ENCODE measurements at places on chromosomes 1 and 21.

- no peak for DNase-seq
These were observed 6.5 kb downstream of the CCSAP start for GRCh38 chr1:229336345-229336744.

DNA sequence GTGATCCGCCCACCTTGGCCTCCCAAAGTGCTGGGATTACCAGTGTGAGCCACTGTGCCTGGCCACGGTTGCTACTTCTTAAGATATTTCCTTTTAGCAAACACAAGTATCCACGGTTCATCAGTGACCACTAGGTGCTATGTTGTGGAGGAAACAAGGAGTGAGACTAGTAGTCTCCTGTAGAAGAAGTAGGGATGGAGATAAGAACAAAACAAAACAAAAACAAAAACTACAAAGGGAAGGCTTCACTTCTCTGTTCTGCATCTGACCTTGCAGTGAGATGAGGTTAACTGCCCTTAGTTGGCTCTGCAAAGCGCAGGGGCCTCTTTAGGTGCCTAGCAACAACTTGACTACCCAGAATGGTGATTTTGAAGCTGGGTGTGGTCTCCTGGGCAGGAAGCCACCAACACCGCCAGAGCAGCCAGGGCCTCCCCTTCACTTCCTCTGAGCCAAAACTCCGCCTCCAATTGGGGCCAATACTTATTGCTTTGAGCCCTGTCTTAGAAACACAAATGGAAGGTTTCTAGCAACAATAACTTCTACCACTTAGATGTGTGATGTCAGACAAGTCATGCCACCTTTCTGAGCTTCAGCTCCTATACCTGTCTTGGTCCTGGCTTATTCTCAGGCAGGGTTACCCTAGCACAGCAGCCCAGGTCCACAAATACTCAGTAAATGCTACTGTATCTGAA lies 12.8 kb upstream of the CDC42 start:
- DNase-seq, result peak; percentile 47

GRCh38 chr1:57874418-57874877 lies 450.6 kb upstream of the DAB1 start:
- DNase-seq, result no peak

DNA sequence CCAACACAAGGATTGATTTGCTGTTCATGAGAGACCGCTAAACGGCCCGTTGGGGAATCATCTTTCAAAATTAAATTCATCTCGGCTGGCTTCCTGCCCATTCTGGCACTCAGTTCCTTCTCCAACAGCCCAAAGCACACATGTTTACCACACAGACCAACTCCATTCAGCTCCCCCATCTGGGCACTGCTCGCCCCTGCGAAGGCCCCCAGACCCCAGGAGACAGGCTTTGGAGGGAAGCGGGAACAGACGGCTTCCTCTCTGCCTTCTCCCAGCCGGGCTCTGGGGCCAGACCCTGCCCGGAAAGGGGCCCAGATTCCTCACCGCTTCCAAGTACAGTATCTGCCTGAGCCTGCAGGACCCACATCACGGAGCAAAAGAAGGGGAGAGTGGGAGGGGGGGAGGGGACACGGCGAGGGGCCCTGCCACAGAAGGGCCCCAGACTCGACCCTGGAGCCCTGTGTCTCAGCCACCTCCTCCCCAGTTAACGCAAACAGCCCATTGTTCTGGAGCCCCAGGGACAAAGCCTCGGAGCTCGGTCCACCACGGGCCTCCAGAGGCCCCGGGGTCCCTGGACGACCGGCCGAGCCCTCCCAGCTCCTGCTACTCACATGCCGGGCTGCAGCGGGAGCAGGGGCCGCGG lies 660 bp downstream of the MEGF6 start:
- no peak for DNase-seq

DNA sequence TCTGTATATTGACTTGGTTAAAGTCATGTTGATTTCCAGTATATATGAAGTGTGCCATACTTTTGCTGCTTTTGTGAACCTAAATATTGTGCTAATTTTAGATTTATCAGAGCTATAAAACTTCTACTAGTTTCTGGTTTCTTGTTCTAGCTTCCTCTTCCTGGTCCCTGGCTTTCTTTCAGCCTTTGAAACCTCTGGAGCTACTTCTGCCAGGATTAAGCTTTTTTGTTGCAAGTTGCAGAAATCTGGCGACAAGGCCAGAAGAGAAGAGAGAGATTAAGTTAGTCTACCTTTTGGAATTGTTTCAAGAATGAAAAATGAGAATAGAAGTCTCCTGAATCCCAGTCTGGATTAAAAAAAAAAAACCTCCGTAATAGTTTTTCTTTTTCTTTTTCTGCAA lies 13.5 kb downstream of the RNF2 start:
- no peak for DNase-seq

- DNase-seq, result no peak
These were observed 43.3 kb downstream of the COQ8A start for GRCh38 chr1:226983247-226983991.

GRCh38 chr1:185929776-185930175 lies 195.6 kb downstream of the HMCN1 start:
- DNase-seq, result peak; percentile 25

DNA sequence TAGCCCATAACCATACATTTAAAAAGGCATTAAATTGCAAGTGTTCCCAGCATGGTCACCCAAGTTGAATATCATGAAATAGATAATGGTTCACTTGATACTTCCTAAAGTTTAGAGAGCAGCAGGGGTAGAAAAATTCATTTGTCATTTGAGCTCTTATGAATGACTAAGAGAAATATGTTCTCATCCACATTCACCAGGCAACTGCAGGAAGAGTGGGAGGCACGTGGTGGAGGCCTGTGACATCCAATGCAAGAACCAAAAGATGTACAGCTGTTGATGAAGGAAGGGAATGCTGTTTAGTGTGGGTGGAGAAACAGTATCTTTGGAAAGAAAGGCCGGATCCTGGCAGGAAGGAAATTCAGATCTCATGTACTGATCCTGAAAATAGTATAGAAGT lies 473.1 kb downstream of the ADGRL2 start:
- DNase-seq, result no peak

GRCh38 chr1:31957701-31958674 lies 19.8 kb upstream of the PTP4A2 start:
- DNase-seq, result no peak

GRCh38 chr1:173430677-173431303 lies 46.3 kb upstream of the PRDX6 start:
- no peak for DNase-seq

DNA sequence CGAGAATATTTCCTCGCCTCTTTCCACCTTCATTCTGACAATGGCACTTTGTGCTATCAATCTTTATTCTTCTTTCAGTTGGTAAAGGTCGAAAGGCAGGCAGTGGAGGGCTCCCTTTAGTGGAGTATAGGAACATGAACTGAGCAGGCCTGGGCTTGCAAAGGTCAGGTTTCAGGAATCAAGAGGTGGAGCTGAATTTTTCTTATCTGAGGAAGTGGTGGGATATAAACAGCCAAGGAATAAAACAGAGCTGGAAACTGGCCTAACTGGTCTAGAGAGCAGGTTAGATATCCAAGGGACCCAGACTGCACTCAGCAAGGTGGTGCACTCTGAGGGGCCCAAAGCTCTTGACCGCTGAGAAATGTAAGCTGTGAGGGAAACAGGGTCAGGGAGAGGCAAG lies 99.1 kb downstream of the PLA2G4A start:
- DNase-seq, result no peak

DNA sequence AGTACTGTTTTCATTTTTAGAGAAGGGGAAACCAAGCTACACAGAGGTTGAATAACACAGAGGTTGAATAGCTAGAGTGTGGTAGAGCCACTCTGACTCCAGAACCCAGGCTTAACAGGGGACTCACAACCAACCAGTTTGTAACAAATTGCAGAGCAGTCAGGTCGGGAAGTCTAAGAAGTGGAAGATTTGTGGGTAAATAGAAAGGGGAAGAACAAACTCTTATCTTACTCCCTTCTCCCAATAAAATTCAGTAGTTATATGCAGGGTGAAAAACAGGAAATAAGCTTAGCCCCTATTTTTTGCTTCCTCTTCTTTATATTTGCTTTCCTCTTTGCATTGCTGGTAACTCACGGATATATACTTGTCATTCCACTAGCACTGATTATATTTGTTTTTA lies 23.2 kb downstream of the CDC42 start:
- no peak for DNase-seq

GRCh38 chr1:6440198-6441126 lies 15.9 kb downstream of the ESPN start:
- DNase-seq, result no peak
